Left renal pelvis (tissue), 4 donors: ENCODE measurements at places on chromosomes 3 and 15.

GRCh38 chr3:96083610-96084009, 730.8 kb upstream of the EPHA6 start:
- DNase-seq: no peak

DNA sequence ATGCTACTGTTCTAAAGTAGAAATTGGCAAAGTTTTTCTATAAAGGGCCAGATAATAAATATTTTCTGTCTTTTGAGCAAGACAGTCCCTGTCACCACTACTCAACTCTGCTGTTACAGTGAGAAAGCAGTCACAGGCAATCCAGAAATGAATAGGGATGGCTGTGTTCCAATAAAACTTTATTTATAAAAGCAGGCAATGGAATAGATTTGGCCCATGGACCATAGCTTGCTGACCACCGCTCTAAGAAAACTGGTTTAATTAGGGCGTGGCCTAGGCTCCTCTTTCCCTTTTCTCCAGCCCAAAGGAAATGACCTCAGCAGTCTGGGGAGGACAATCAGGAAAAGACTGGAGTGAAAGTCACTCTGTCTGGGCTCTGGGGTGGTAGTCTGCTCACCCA, 183.8 kb downstream of the MEGF11 start:
- DNase-seq: no peak

- DNase-seq: no peak
Observed at GRCh38 chr3:38576526-38577370, 72.7 kb downstream of the SCN5A start.

DNA sequence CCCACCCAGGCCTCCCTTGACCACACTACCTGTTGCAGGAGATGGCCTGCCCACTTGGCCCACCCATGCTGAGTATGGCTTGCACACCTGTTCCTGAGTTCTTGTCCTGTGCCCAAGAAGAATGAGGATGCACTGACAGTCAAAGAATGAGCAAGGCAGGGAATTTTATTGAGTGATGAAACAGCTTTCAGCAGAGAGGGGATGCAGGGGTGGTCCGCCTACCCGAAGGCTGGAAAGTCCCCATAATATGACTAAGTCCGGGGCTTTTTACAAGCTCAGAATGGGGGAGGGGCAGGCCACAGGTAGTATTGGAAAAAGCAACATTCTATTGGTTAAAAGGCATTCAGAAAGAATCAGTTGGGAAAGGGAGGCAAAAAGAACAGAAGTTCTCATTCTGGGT, 29.9 kb upstream of the RNU6-1 start:
- DNase-seq: no peak

DNA sequence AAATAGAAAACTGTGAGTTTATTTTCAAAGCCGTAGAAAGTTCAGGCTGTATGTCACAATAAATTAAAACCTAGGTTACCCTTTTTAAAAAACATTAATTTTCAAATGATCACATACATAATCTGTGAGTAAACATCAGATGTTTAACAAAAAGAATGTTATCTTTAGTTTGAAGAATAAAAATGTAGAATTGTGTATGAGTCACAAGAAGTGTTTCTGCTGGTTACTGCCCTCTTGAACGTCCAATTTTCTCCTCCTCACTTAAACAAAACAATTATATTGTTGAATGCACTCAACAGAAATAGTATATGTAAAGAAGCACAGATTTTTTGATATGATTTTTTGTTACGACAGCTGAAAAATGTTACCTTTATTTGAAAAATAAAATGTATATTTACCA, 855.1 kb downstream of the ROBO1 start:
- no peak for DNase-seq

- DNase-seq: no peak
Observed at GRCh38 chr3:53145713-53146080, 15.3 kb upstream of the PRKCD start.

DNA sequence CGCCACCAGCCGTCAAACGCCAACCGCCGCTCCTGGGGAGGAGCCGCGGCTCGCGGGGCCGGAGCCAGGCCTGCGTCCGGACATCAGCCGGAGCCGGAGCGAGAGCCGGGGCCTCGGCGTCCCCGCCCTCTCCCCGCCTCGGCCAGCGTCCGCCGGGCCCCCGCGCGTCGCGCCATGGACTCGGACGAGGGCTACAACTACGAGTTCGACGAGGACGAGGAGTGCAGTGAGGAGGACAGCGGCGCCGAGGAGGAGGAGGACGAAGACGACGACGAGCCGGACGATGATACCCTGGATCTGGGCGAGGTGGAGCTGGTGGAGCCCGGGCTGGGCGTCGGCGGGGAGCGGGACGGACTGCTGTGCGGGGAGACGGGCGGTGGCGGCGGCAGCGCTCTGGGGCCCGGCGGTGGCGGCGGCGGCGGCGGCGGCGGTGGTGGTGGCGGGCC, 359 bp downstream of the ARIH1 start:
- no peak for DNase-seq

DNA sequence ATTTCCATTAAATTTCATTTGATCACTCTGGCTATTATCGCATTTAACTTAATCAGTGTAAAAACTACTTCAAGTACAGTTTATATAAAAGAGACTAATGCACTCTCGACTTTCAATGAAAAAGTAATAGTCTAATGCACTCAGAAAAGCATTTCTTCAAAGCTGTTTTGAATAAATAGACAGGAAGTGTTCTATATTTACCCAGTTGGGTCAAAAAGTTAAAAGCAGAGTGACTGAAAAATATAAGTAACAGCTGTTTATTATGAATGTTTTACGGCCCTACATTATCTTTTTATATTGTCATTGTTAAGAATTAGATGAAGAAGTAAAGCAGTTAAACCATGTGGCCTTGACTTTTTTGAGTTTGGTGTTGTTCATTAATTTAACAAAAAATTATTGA, 391.8 kb downstream of the ZPLD1 start:
- no peak for DNase-seq

DNA sequence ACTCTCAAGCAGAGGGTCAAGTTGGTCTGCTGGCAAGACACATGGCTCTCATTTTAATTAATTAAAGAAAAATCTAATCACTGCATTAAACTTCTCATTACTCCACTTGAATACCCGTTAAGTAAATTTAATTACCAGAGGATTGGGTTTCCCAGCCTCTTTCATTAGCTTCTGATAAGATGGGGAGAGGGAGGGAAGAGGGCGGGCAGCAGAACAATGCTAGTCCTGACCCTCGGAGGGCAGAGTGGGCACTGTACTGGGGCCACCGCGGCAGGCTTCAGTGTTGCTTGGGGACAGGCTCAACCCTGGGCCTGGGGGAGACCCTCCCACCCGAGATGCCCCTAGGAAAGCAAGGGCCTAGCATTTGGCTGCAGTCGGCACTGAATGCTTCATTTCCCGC, 55.6 kb upstream of the LINGO1 start:
- DNase-seq: no peak
